ENCODE measurements at places on chromosomes 11 and 22.

DNA sequence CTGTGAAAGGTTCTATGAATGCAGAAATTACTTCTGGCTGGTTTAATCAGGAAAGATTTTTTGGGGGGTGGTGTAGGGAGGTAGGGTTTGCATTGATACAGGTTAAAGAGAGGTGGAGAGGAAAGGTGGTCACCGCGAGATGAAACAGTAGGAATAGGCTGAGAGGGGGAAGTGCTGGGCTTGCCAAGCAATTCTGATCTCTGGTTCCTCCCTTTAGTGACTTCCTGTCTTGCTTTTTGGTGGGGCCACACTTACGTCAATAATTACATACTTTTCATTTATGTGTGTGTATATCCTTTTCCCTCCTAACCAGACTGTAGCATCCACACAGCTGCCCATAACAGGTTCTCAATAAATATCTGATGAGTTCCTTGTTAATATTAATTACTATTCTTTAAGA is 120.0 kb downstream of the CTNND1 start:
- DNase-seq, result no peak

- DNase-seq, result no peak
Measured at GRCh38 chr11:62186195-62186594, 3.8 kb upstream of the SCGB1D1 start.

GRCh38 chr11:75656044-75656727 is 12.7 kb downstream of the MAP6 start:
- DNase-seq, result no peak

- no peak for DNase-seq
Measured at GRCh38 chr11:127055236-127055635, 54.7 kb upstream of the KIRREL3 start.

- no peak for DNase-seq
Measured at GRCh38 chr11:65223011-65223410, 38.8 kb upstream of the POLA2 start.

GRCh38 chr22:28449041-28449440 is 230.6 kb downstream of the TTC28 start:
- DNase-seq, result no peak

DNA sequence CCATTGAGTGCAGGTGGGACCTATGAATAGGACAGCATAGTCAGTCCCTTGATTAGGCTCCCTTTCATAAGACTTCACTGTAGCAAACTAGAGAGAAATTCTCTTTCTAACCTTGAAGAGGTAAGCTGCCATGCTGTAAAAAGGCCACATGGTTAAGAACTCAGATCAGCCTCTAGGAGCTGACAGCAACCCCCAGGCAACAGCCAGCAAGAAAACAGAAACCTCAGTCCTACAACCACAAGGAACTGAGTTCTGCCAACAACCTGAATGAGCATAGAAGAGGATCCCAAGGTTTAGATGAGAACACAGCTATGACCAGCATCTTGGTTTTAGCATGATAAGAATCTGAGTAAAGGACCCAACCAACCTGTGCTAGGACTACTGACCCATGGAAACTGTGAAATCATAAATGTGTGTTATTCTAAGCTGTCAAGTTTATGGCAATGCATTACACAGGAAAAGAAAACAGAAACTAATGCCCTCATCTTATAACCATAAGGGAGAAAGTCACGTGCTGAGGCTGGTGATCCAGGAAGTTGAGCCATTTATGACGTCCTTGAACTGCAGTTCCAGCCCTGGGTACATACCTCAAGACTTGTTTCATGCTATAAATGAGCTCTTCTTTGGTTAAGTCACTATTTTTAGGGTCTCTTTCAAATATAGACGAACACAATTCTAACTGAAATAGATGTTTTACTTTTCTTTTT is 43.3 kb downstream of the RAB38 start:
- no peak for DNase-seq

GRCh38 chr11:8287297-8287696 is 23.6 kb upstream of the LMO1 start:
- DNase-seq, result no peak

DNA sequence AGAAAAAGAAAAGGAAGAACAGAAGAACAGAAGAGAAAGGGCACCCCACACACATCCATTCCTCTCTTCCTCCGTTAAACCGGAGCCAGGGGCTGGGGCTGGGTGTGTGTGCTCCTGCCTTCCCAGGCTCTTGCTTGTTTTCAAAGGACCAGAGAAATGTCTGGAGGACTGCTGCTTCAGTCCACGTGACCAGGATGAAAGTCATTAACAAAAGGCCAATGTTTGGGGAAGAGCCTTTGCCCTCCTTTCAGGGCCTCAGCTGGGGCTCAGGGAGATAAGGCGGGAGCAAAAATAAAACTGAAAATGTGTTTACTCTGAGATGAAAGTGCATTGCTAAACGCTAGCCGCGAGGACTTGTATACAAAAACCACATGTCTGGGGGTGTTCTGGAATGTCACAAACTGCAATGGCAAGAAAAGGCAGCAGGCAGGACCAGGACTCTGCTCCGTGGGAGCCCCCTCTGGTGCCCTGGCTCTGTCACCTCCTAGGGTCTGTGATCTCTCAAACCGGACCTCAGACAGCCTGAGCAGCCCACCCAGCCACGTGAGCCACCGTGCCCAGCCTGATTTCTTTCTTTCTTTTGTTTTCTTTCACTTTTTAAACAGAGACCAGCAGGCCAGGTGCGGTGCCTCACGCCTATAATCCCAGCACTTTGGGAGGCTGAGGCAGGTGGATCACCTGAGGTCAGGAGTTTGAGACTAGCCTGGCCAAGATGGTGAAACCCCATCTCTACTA is 31.6 kb upstream of the MYH9 start:
- no peak for DNase-seq

GRCh38 chr11:112523477-112523876 is 262.8 kb upstream of the PLET1 start:
- DNase-seq, result no peak

- DNase-seq, result no peak
Measured at GRCh38 chr11:109454857-109455256, 32.9 kb downstream of the C11orf87 start.

DNA sequence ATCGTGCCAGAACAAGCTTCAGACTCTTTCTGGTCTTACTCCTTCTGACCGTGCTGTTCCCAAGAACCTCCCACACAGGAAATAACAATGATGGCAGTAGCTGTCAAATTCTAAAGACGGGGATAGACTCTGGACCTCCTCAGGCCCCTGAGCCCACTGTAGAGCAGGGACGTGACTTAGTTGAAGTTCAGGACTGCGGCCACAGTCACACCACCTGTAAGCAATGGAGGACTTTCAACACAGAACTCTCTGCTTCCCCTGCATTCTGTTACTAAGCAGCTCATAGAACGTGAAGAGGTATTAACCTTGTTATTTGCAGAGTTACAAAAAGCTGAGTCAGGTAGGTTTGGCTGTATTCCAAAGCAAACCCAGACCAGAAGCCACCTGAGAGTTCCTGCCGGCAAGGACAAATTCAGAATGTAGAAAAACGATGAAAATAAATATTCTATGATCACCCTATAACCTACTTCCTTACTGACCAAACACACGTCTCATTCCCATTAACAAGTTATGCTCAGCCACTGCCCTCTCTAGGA is 12.7 kb downstream of the TMEM45B start:
- no peak for DNase-seq

DNA sequence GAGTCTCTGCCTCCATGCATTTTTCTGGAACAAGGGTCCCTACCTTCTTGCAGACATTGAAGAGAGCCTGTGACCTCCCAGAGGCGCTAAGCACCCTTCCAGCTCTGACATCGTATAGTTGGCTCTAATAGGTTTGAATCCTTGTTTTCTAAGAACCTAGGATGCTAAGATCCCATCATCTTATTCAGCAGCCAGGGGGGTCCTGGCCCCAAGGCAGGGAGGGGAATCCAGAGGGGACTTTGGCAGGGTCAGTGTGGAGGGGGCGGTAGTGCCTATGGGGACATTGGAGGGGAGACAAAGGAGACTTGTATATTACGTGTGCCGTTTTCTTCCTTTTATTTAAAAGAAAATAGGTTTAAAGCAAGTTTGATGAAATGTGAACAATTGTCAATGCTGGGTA is 3.4 kb upstream of the LRRC10B start:
- no peak for DNase-seq

GRCh38 chr22:27810609-27811151 is 9.1 kb upstream of the MN1 start:
- no peak for DNase-seq

- no peak for DNase-seq
Measured at GRCh38 chr22:37258005-37258752, 14.1 kb upstream of the RAC2 start.

- no peak for DNase-seq
Measured at GRCh38 chr11:11089805-11090204, 232.0 kb upstream of the ZBED5 start.

GRCh38 chr22:31750365-31751284 is 693 bp upstream of the PRR14L start:
- DNase-seq, result no peak

- no peak for DNase-seq
Measured at GRCh38 chr11:73258104-73259035, 13.8 kb upstream of the P2RY6 start.

- DNase-seq, result no peak
Measured at GRCh38 chr22:22366537-22366936, 122.0 kb downstream of the VPREB1 start.

- no peak for DNase-seq
Measured at GRCh38 chr11:68959465-68960293, 21.1 kb downstream of the MRGPRD start.

- DNase-seq, result no peak
Measured at GRCh38 chr11:23078289-23078971, 218.2 kb upstream of the CCDC179 start.

GRCh38 chr11:12130180-12130980 is 20.0 kb downstream of the MICAL2 start:
- no peak for DNase-seq

DNA sequence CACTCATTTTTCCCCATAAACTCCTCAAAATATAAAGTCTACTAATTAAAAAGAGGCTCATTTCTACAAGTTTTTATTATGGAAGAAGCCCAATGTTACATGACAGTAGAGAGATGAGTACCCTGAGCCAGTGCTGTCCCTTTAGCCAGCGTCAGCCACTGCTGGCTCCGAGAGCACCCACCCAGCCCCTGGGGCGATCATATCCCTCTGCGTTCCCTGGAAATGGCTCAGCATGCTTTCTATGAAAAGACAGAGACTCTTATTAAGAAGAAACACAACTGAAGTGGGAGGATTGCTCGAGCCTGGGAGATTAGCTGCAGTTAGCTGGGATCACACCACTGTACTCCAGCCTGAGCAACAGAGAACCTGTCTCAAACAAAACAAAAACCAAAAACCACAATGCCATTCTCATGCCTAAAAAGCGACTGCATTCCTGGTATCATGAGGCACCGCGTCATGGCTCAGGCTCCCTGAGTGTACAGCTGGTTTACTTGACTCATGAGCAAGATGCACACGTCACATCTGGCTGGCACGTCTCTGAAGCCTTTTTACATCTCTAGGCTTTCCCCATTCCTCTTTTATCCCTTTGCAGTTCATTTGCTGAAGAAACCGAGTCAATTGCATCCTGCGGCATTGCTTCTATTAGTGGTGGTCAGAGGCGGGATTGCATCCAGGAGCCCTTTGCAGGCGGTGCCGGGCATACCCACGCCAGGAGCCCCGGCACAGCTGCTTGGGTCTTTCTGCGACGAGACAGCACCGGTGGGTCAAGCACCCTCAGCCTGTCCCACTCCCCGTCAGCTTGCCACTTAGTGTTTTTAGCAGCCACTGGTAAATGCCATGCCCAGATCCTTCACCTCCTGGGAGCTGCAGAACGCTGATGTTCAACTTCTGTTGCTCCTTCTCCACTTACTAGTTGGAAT is 119.9 kb downstream of the CTTN start:
- no peak for DNase-seq

DNA sequence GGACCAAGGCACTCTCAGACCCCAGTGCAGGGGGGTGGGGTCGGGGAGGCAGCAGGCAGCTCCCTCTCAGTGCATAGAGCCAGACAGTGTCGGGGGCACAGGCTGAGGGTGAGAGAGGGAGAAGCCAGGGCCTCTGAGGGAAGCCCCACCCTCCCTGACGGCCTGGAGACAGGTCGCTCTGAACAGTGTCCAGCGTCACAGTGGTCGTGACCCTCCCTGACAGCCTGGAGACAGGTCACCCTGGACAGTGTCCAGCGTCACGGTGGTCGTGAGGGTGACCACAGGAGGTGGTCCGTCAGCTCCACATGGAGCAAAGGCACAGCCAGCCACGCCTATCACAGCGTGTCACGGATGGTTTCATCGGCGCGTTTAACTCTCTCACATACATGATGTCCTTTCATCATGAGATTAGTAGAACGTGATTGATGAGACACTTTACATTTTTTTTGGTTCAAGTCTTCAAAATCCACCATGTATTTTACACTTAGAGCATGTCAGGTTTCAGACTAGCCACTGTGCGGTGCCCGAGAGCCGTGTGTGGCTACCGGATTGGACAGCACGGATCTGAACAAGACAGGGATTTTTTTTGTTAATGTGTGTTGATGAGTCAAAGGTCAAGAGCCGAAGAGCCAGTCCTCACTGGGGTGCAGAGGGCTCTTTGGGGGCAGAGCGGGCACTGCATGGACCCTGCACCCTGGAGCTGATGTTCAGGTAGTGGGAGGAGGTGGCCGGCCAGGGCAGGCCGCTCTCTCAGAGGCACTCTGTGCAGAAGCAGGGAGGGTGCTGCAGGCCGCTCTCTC is 23.9 kb upstream of the PANX2 start:
- no peak for DNase-seq

GRCh38 chr11:92979176-92979575 is 9.7 kb downstream of the MTNR1B start:
- DNase-seq, result no peak

GRCh38 chr11:30454111-30454510 is 131.2 kb downstream of the ARL14EP start:
- DNase-seq, result no peak

GRCh38 chr11:111957663-111958444 is 20.7 kb downstream of the DIXDC1 start:
- no peak for DNase-seq

DNA sequence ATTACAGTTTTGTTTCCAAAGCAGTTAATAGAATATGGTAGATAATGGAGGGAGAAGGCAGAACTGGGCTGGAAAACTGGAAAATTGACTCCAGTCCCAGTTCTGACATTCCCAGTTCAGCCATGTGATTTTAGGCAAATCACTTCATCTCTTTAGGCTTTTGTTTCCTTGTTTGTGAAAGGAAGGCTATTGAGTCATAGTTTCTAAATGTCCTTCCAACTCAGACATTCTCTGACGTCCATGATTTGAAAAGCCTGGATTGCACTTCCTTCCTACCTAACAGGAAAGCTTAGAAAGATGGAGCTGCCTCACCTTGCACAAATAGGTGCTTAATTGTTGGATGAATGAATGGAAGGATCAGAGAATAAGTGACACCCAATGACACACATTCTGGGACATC is 19.8 kb upstream of the GALNT18 start:
- DNase-seq, result no peak
